ENCODE measurements at places on chromosomes 7 and 10.

- DNase-seq, result no peak
These were observed 410.6 kb downstream of the KCNMA1 start for GRCh38 chr10:77226853-77227565.

DNA sequence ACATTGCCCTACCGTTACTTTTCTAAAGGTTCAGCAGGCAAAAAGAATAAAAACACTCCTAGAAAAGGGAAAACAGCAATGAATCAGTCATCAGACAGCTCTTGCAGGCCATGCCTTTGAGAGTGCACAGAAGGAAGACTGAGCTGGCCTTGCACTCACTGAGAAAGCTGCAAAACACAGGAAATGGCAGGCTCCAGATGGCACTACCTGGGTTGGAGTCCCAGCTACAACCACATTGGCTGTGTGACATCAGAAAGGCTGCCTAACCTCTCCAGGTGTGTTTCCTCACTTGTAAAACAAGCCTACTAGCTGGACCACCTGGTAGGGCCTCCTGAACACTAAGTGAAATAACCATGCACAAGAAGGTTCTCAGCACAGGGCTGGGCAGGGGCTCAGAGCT is 113.7 kb downstream of the SFMBT2 start:
- no peak for DNase-seq

- DNase-seq, result no peak
These were observed 129.9 kb downstream of the IPMK start for GRCh38 chr10:58137813-58138212.

DNA sequence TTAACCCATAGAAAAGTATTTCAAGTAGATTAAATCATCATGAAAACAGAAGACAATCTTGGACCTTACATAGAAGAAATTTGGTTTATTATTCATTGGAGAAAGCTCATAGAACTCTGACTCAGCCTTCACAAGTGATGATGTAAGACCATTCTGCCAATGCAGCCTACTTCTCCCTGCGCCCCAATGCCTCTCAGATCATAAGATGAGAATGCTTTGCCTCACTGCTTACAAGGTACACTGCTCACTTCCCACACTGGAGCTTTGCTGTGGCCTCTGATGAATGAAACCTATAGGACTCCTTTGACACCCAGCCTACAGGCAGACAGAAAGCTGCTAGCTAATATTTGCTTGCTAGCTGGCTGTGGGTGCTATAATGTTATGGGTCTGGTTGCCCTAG is 569.4 kb upstream of the STEAP1 start:
- DNase-seq, result no peak

DNA sequence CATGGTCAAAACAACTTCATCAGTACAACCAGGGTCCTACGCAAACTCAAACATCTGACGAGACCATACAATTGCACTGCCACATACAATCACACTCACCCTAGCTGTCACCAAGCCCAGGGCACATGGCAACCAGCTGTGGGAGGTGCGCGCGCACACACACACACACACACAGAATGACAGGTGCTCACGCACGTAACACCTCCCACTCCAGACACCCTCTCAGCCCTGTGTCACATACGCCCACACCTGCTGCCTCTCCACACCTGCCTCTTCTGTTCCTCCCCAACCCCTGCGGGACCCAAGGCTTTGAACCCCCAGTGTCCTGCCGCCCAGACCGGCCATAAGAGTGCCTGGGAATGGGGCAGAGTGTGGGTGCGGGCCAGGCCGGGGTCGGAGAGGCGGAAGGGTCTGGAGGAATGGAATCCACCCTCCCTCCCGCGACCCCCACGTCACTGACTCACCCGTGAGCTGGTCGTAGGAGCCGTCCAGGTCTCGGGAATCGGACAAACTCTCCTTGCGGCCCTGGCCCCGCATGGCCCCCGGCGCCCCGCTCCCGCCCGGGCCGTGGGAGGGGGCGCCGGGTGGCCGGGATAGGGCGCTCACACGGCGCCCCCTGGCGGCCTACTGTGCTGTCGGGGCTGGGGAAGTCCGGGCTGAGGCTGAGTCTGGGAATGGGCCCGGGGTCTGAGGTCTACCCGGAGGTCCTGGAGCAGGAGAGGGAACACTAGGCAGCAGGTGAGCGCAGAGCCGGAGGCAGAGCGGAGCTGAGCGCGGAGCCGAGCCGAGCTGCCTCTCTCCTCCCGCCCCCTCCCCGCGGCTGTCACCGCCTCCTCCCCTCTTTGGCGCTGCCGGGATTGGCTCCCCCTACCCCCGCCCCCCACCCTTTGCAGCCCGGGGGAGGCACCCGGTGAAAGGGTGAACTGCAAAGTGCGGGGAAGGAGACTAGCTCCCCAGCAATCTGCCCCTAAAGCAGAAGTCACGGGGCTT is at the start of gene KCNIP2:
KCNIP2 (minus strand) TSS at position 769 of the 990 bp plus-strand sequence; CDS start at position 537, 232 bp downstream.
- peak; percentile 56 for DNase-seq

Data from eye (tissue), 1 donor.